Thoracic aorta (tissue), 2 donors: ENCODE measurements at places on chromosomes 12 and 14.

DNA sequence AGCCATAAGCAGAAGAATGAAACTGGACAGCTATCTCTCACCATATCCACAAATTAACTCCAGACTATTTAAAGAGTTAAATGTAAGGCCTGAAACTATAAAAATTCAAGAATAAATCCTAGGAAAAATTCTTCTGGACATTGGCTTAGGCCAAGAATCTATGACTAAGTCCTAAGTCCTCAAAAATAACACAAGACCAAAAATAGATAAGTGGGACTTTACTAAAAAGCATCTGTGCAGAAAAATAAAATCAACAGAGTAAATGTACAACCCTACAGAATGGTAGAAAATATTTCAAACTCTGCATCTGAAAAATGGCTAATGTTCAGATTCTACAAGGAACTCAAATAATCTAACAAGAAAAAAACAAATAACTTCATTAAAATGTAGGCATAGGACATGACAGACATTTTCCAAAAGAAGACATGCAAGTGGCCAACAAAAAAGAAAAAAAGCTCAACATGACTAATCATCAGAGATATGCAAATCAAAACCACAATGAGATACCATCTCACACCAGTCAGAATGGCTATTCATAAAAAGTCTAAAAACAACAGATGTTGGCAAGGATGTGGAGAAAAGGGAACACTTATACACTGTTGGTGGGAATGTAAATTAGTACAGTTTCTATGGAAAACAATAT is 61.0 kb upstream of the PPFIA2 start:
- DNase-seq = no peak

- peak; percentile 67 for DNase-seq
These were observed at the start of gene NFATC4 for GRCh38 chr14:24367514-24368211. TSS of gene NFATC4 (plus strand) at chr14:24368184. CDS start at chr14:24368341, 157 bp downstream.

DNA sequence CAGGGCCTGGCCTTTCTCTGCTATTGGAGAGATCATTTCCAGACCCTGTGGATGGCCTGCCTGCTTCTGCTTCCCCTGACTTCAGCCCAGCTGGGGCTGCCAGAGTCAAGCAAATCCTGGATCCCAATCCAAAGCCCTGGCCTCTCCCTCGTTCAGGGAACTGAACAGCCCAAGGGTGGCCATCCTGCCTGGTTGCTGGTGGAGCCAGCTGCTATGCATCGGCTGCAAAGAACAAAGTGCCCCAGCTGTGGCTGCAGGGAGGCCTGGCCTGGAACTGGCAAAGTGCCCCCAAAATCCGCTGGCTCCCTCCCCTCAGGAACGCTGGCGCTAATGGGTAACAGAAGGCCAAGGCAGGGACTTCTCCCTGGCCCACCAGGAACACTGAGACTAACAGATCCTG is 56.4 kb downstream of the LRRC74A start:
- no peak for DNase-seq

DNA sequence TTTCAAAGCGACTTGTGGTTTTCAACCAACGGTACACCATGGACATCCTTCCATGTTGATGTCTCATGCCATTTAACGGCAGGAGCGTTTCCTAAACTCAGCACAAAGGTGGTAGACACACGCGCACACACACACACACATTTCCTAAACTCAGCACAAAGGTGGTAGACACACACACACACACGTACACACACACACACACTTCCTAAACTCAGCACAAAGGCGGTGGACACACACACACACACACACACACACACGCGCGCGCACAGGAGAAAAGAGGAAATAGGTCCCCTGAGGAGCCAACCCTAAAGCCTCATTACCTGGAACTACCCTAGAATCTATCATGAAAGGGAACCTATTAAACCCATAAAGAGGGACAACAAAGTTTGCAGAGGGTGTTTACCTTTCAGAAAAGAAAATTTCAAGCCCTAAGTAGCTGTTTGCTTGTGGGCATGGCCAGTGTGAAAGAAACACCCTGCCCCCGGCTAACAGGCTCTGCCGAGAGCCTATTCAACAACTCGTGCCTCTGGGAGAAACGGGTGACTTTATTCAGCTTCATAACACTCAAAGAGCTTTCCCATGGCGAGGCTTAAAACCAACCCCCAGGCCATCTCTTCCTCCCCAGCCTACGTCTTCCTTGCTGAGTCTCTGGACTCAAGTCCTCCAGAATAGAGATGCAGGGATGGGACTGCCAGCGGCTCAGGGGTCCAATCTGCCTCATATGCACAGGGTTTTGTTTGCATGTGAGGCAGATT is 31.8 kb downstream of the SLC8B1 start:
- DNase-seq = no peak

DNA sequence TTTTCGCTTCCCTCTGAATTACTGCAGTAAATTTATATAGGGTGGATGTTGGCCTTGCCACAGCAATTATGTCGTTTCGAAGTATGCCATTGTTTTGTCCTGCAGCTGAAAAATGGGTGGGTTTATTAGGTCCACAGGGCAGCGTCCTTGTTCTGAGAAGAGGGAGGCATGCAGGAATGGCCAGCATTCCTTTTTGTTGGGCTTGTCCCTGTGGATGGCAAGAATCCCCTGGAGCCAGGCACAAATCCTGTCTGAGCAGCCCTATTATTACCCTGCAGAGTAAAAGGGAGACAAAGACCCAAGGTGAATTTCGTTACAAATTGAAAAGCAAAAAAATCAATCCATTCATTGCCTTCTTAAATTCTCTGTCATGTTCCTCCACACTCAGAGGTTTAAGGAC is 88.1 kb downstream of the CHST11 start:
- no peak for DNase-seq

DNA sequence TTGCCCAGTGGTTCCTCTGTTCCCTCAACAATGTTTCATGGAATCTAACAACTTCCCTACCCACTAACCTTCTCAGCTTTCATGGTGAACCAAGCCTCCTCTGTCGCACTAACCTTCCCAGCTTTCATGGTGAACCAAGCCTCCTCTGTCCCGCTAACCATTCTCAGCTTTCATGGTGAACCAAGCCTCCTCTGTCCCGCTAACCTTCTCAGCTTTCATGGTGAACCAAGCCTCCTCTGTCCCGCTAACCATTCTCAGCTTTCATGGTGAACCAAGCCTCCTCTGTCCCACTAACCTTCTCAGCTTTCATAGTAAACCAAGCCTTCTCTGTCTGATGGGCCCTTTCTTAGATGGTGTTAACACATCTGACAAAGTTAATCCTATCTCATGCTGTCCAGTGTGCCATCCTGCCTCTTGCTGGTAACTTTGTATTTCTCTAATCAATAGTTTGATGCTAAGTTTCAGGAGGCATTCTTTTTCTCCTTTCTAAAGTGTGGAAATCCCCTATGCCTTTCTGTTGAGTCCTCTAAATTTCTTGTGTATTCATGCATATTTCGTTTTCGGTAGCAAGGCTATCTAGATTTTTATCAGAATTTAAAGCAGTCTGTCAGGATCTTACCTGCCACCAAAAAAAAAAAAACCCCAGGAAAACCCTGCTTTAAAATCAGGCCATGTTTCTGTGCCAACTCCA is 26.8 kb upstream of the KCNK13 start:
- no peak for DNase-seq

GRCh38 chr12:90098132-90098779 is 389.6 kb upstream of the ATP2B1 start:
- no peak for DNase-seq

DNA sequence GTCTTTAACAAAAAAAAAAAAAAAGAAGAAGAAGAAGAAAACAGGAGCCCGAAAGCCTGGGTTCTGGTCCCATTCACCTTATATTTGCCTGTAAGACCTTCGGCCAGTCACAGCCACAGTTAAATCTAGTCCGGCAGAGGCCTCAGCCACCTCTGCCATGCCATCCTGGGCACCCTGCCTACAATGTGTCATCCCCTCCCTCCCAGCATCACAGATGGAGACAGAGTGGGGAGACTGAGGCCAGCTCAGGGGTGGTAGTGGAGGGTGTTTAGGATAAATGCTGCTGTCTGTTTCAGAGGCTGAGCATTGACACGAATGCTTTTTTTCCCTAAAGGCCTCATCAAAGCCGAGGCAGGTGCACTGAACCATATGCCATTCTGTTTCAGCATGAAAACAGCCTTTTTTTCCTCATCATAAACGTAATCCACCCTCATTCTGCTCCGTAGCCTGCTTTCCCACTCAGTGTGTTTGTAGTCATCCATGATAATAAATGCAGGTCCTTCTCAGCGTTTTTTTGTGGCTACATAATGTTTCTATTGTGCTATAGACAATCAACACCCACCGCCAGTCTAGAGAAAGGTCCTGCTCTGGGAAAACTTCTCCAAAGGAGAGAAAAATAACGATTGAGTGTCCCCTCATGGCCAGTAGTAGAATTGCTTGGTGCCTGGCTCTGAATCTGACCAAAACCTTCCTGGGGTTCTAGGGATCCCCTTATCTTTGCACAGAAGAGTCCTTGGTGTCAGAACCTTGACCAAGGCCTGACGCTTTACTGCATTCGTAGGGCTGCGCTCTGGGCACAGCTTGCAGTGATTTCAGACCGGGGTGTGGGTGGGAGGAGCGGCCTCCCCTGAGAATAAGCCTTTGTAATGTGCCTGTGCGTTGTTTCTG is 41.1 kb upstream of the TSPAN9 start:
- no peak for DNase-seq

GRCh38 chr12:81354327-81354932 is 276.6 kb downstream of the ACSS3 start:
- DNase-seq = no peak

- no peak for DNase-seq
These were observed 397.8 kb downstream of the FUT8 start for GRCh38 chr14:65810322-65810721.

DNA sequence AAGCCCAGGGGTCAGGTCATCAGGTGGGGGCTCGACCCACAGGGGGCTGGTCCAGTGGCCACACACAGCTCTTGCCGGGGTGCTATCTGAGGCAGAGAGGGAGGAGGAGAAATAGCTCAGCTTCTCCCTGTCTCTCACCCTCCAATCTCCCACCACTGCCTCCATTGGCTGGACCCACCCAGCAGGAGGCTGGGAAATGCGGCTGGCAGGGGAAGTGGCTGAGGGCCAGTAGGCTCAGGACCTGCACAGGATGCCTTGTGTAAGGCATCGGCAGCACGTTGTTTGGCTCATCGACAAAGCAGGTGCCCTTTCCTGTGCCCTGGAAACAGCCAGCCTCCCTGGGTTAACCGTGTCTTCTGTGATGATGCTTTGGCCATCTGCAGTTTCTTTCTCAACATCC is 58.8 kb upstream of the SLC24A4 start:
- no peak for DNase-seq

DNA sequence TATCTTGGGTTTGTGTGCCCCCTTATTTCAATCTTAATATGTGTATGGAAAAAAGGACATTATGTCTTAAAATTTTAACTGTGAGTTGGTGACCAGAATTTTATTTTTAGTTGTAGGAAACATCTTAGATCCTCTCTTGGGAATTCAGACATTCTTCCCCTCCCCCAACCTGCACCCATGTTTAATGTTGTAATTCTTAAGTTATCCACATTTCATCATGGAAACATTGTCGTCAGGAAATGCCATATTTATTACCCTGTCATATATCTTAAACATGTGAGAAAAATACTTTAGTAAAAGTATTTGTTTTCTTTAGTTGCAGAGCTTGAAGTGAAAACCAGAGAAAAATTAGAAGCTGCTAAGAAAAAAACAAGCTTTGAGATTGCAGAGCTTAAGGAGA is 30.3 kb downstream of the YEATS4 start:
- no peak for DNase-seq

GRCh38 chr12:43165351-43165750 is 386.7 kb downstream of the ADAMTS20 start:
- DNase-seq = no peak

GRCh38 chr14:30558362-30558674 is 640 bp upstream of the G2E3 start:
- no peak for DNase-seq

- DNase-seq = no peak
These were observed 1.8 kb upstream of the COCH start for GRCh38 chr14:30872602-30873001.

DNA sequence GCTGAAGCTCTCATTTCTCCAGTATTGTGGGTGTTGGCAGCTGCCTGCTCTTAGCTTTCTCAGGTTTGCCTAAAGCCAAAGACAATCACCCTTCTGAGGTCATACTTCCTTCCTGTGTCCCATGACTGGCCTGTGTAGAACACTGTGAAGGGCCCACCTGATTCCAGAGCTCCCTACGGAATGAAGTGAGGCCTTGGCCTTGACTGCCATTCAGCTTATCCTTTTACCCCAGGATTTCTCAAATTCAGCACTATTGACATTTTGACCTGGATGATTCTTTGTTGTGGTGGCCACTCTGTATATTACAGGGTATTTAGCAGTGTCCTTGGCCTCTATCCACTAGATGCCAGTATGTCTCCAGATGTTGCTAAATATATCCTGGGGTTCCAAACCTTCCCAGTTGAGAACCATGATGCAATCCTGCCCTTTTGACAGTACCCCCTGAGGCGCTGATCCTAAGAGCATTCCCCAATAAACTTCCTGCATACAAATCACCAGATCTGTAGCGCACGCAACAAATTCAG is 112.3 kb upstream of the KRR1 start:
- no peak for DNase-seq

GRCh38 chr12:126069549-126070165 is 1004.4 kb downstream of the AACS start:
- no peak for DNase-seq

- no peak for DNase-seq
These were observed 114.7 kb downstream of the NTF3 start for GRCh38 chr12:5546616-5547015.

DNA sequence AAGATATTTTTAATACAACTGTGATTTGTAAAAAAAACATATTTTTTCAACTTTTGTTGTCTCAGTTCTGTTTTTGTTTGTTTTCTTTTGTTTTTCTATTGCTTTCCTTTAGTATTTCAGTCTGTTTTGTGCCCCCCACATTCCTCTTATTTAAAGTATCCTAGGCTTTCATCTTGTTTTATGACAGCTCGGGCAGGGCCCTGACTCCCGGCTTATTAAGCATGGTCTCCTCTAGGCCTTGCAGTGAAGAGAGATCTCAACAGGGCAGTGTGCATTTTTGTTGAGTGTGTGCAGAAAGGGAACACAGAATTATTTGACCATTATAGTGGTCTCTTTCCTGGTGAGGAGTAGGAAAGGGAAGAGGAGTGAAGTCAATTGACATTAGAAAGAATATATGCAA is 110.2 kb upstream of the SLC38A4 start:
- DNase-seq = no peak

DNA sequence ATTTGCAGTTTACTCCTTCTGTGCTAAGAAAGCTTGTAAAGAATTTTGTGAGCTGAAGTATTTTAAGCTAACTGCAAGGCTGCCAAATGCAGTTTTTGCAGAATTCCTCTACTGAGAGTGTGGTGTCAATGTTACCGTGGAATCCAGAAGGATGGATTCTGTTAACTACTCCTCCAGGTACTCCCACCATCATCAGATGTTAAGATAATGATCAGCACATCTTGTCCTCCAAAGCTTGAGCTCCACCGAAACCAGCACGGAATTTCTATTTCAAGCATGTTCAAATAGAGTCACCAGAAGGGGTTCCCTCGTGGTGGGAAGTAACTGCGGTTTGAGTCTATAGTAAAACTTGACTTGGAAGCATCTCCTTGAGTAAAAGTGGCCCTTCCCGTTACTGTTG is 64.3 kb upstream of the CDKN3 start:
- DNase-seq = no peak

DNA sequence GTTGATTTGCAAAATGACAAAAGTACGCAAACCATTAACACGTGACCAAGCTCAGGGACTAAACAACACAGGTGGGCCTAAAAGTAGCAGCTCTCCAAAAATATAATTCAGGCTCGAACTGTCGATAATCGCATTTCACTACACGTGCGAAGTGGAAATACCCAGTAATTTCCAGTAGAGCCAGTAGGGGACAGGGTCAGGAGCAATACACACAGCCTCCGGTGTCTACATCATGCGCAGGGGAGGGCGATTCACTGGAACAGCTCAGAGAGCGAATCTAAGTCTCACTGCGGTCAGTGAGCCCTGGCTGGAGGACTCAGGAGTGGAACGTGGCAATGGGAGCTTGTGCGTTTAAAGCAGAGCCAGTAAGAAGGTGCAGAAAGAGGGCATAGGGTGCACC is 40.4 kb downstream of the SETD3 start:
- DNase-seq = no peak
